Fibroblast of lung (primary cell): ENCODE measurements at places on chromosomes 12 and 14. TPM values are rescaled to one million over a fixed set of nuclear protein-coding genes. Genes with fewer than 3 reads are reported as not detected.

TEX52 gene
- not detected in 2 replicates for total RNA-seq

C12orf60 gene
- total RNA-seq: 1.0 and 1.5 TPM in 2 replicates

DNA sequence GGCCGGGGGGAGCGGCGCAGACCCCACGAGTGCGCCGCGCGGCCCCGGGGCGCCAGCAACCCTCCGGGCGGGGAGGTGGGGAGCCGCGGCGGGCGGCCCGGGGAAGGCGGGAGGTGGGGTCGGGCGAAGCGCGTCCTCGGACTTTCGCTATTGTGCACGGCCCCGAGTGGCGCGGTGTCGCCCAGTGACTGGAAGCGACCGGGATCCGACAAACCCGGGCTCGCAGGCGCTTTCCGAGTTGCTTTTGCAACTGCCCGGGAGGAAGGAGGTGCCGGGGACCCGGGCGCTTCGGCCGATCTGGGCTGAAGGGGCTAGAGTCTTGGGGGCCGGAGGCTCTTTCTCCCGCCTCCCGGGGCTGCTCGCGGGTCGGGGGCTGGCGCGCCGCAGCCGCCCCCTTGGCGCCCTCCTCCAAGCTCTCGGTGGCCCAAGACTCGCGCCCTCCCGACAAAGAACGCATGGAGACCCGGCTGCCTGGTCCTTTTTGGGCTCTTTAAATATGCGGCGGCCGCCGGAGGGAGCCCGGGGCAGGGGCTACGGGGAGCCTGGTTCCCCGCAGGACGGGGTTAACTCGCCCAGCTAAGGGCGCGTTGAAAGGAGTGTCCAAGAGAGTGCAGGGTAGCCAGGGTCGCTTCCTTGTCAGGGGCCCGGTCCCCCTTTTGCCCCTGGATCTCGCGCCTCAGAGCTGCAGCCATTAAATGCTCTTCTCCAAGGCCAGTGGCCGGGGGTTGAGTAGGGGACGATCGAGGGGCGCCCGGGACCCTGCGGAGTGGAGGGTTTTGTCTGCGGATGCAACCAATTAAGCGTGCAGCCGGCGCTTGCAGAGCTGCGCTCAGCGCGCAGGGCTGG lies 1.4 kb downstream of the HMGA2 start:
- H3K27ac ChIP-seq: peak overlapping the region; percentile 93
- no peaks in the 10 kb centered on the region for H3K27me3 ChIP-seq

DNA sequence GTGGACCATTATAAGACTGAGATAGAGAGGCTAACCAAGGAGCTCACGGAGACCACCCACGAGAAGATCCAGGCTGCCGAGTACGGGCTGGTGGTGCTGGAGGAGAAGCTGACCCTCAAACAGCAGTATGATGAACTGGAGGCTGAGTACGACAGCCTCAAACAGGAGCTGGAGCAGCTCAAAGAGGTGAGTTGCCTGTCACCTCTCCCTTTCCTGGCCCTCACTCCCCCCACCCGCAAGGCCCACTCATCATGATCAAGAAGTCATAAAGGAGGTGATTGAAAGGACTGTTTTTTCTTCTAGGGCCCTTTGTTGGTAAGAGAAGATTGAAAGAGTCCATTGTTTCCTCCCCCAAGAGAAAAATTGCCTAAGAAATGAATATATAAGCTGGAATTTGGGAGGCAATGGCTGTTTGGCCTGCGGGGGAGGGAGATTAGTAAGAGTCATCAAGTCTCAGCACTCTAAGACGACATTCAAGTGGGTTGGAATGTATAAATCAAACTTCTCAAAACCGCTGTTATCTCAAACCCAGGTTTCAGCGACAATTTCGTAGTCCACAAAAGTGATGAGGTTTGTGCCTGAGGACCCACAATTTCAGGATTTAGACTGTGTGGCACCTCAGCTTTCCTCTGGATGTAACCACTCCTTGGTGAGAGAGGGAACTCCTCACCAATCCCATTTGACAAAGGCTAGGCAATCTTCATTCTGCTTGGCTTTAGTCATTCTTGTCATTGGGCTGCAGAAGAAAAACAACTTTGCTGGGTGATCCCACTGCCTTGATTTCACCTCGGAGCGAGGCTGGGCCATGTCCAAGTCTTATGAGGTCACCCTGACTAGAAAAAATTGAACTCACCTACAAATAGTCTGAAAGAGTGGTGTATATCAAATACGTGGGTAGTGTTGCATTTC lies 966 bp downstream of the BICD1 start:
- no peaks in the 10 kb centered on the region for H3K4me1 ChIP-seq
- H3K4me3 ChIP-seq: peak overlapping the region; percentile 92
- H3K27me3 ChIP-seq: no peaks in the 10 kb centered on the region
- H3K36me3 ChIP-seq: no peaks in the 10 kb centered on the region
- peak; percentile 89 for DNase-seq
- H3K27ac ChIP-seq: peak overlapping the region; percentile 96

- no peak for DNase-seq
- H3K4me3 ChIP-seq: no peak overlapping the region
- no peak overlapping the region for H3K27ac ChIP-seq
- H3K27me3 ChIP-seq: no peaks in the 10 kb centered on the region
These were observed 74.7 kb downstream of the TRIM9 start for GRCh38 chr14:51020024-51020710.

GRCh38 chr14:103546652-103547454 lies 15.6 kb downstream of the BAG5 start:
- peaks cover 31% of the 10 kb centered on the region for H3K4me1 ChIP-seq
- no peak overlapping the region for H3K4me3 ChIP-seq
- no peak overlapping the region for H3K27ac ChIP-seq
- no peak for DNase-seq
- no peaks in the 10 kb centered on the region for H3K36me3 ChIP-seq
- no peaks in the 10 kb centered on the region for H3K27me3 ChIP-seq

TPH2 gene
- total RNA-seq: not detected in 2 replicates

GRCh38 chr12:81468206-81468605 lies 290.9 kb downstream of the PPFIA2 start:
- H3K27me3 ChIP-seq: no peaks in the 10 kb centered on the region
- no peaks in the 10 kb centered on the region for H3K4me1 ChIP-seq
- no peaks in the 10 kb centered on the region for H3K36me3 ChIP-seq
- no peak overlapping the region for H3K4me3 ChIP-seq
- H3K27ac ChIP-seq: no peak overlapping the region

AMIGO2 gene
- 2.3 and 6.9 TPM in 2 replicates for total RNA-seq

- no peak for DNase-seq
- peaks cover 2% of the 10 kb centered on the region for H3K4me1 ChIP-seq
- H3K27me3 ChIP-seq: no peaks in the 10 kb centered on the region
These were observed 67.8 kb downstream of the HRK start for GRCh38 chr12:116813271-116814041.

- peak; percentile 91 for DNase-seq
- H3K4me3 ChIP-seq: peak overlapping the region; percentile 92
- H3K4me1 ChIP-seq: peaks cover 5% of the 10 kb centered on the region
- H3K27ac ChIP-seq: peak overlapping the region; percentile 74
- H3K27me3 ChIP-seq: no peaks in the 10 kb centered on the region
- H3K36me3 ChIP-seq: peaks cover 1% of the 10 kb centered on the region
These were observed 2.3 kb downstream of the TULP3 start for GRCh38 chr12:2893007-2893406.

GRCh38 chr14:92903359-92903758 lies 19.6 kb upstream of the CHGA start:
- no peaks in the 10 kb centered on the region for H3K4me1 ChIP-seq
- no peak overlapping the region for H3K4me3 ChIP-seq
- no peak for DNase-seq
- peaks cover 6% of the 10 kb centered on the region for H3K27me3 ChIP-seq
- no peaks in the 10 kb centered on the region for H3K36me3 ChIP-seq

GRCh38 chr12:27521066-27521465 lies 2.9 kb upstream of the PPFIBP1 start:
- no peaks in the 10 kb centered on the region for H3K36me3 ChIP-seq
- H3K4me1 ChIP-seq: peaks cover 6% of the 10 kb centered on the region
- no peak overlapping the region for H3K4me3 ChIP-seq
- no peak overlapping the region for H3K27ac ChIP-seq
- peak; percentile 78 for DNase-seq
- no peaks in the 10 kb centered on the region for H3K27me3 ChIP-seq

CCDC175 gene
- not detected in 2 replicates for total RNA-seq

GRCh38 chr12:11651381-11651780 lies 1.9 kb downstream of the ETV6 start:
- no peaks in the 10 kb centered on the region for H3K27me3 ChIP-seq
- peak overlapping the region; percentile 87 for H3K4me3 ChIP-seq
- peak overlapping the region; percentile 88 for H3K27ac ChIP-seq
- H3K36me3 ChIP-seq: no peaks in the 10 kb centered on the region
- DNase-seq: peak; percentile 12

DNA sequence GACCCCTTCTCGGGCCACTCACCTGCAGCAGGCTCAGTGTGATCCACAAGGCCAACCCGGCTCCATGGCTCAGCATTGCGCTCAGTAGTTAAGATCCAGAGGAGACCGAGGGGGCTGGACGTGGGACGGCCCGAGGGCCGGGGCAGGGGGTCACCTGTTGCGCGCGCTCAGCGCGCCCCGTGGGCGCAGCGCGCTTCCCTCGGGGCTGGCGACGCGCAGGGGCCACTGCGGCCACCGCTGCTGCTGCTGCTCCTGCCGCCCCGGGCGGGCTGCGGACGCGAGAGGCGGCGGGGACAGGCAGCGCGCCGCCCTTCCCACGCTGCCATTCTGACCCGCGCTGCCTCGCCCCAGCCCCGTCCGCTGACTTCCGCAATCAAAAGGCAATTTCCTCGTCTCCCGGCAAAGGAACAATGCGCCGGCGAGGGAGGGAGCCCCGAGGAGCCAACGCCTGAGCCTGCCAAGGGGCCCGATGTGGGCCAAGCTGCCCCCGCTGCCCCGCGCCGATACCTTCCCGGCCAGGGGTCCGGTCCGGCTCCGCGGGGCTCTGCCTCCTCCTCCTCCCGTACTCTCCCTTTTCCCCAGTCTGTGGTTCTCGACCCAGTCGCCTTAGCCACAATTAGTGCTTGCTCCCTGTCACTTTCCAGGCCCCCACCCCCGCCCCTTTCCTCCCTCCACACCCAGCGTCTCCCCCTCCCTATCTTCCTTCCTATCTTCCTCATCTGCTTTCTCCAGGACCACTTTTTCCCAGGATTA lies 27.3 kb downstream of the PTPRB start:
- peak; percentile 10 for DNase-seq
- H3K27me3 ChIP-seq: no peaks in the 10 kb centered on the region
- no peak overlapping the region for H3K27ac ChIP-seq
- H3K36me3 ChIP-seq: no peaks in the 10 kb centered on the region

- DNase-seq: no peak
- no peak overlapping the region for H3K4me3 ChIP-seq
- H3K27me3 ChIP-seq: no peaks in the 10 kb centered on the region
These were observed 218.4 kb upstream of the C14orf180 start for GRCh38 chr14:104361101-104361591.

KCNH3 gene
- 0.17 and 0.26 TPM in 2 replicates for total RNA-seq

CMA1 gene
- not detected in 2 replicates for total RNA-seq

- H3K27me3 ChIP-seq: no peaks in the 10 kb centered on the region
- peak; percentile 25 for DNase-seq
- no peak overlapping the region for H3K27ac ChIP-seq
- H3K4me3 ChIP-seq: no peak overlapping the region
These were observed 107.2 kb downstream of the DUSP6 start for GRCh38 chr12:89245090-89245489.

DNA sequence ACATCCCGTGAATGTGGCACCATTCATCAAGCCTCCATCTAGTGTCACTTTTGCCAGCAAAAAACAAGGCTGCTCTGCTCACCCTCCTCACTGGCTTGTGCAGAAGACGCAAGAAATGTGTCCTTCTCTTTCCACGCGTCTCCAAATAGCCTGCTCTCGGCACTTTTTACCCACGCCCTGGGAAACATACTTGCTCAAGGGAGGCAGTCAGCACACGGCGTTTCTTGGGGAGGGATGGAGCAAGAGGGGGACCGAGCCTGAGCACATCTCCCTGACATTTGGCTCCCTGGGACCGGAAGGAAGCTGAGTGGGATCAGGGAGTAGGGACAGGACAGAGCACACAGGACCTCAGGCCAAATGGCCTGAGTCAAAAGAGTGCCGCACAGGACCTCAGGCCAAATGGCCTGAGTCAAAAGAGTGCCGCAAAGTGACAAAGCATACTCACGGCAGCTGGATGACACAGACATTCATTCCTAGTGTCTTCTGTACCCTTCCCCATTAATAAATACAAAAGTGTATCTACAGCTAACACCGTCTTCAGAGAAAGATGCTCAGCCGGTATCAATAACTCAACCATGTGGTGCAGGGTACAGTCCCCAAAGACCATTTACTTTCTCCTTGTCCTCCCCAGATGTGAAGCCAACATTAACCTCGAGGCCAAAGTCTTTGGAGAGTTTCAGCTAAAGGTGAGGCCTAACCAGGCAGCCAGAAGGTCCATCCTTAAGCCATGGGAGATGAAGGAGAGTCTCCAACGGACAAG lies 7.1 kb downstream of the BCL11B start:
- H3K27me3 ChIP-seq: peaks cover 7% of the 10 kb centered on the region
- no peaks in the 10 kb centered on the region for H3K4me1 ChIP-seq
- DNase-seq: no peak
- H3K27ac ChIP-seq: no peak overlapping the region
- no peaks in the 10 kb centered on the region for H3K36me3 ChIP-seq
- no peak overlapping the region for H3K4me3 ChIP-seq

KNTC1 gene
- 8.0 and 14.4 TPM in 2 replicates for total RNA-seq

DNA sequence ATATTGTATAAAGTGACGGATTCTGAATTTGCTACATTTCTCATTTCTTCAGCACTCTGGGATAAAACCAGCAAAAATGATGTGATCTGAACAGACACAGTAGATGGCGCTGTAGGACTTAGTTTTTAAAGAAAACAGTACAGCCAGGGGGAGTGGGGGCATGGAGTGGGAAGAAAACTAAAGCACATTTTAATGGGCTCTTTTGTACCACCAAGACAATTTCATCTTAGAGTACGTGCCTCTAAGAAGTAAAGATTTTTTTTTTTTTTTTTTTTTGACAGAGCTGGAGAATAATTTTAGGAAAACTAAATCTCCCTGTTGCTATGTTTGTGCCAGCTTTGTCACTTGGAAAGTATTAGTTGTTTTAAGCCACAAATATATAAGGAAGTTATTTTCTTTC lies 124.4 kb downstream of the RAD51B start:
- DNase-seq: peak; percentile 92
- no peak overlapping the region for H3K4me3 ChIP-seq
- no peaks in the 10 kb centered on the region for H3K36me3 ChIP-seq
- peaks cover 18% of the 10 kb centered on the region for H3K4me1 ChIP-seq
- no peak overlapping the region for H3K27ac ChIP-seq

SSPN gene
- 9.8 and 18.5 TPM in 2 replicates for total RNA-seq

TAS2R31 gene
- 2.6 and 3.6 TPM in 2 replicates for total RNA-seq
